ENCODE measurements at places on chromosomes 6 and 20.

DNA sequence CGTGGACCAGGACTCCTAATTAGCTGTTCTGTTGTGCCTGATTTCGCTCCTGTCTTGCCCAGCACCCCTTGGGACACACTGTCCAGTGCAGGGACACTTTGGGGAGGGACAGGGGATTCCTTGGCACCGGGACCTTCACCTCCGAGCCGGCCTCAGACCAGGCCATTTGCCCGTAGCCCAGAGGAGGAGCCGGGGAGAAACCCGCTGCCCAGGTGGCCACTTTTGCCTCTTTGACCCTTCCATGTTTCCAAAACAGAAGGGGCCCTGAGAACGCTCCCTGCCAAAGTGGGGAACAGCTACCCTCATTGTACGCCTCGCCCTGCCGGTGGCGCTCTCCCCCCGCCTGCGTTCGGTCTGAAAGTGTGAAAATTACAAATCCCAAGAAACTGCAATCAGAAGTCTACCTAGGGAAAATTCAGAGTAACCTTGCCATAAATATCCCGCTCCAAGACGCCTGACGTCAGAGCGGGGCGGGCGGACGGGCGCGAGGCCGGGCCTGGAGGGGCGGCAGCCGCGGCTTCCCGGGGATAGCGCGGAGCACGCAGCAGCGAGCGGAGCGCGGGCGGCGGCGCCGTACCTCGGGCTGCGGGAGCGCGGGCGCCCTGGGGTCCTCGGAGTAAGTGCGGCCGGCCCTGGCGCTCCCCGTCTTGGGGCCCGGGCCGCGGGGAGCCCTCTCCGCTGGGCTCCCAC is at the start of gene DAAM2:
DAAM2 (plus strand) TSS at position 527 of the 690 bp plus-strand sequence. CDS start 63,927 bp downstream, outside the sequence.
- peak; percentile 78 for DNase-seq

GRCh38 chr6:20706238-20706938 is 172.1 kb downstream of the CDKAL1 start:
- no peak for DNase-seq

GRCh38 chr6:36478051-36478526 is 35.3 kb downstream of the KCTD20 start:
- DNase-seq = no peak

DNA sequence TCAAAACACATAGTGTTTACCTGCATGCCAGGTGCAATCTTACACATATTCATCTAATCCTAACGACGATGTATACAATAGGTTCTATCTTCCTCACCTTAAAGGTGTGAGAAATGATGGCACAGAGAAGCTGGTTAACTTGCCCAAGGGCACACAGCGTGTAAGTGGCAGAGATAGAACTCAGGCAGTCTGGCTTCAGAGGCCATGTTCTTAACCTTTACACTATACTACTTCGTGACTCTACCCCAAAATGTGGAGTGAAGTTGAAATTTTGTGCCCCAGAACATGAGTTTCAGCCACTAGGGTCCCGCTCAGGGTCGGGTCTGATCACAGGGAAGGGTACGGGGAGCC is 584 bp downstream of the VPS52 start:
- peak; percentile 21 for DNase-seq

GRCh38 chr6:84399003-84399402 is 171.6 kb upstream of the CEP162 start:
- no peak for DNase-seq

GRCh38 chr6:139533573-139534471 is 159.4 kb upstream of the CITED2 start:
- peak; percentile 38 for DNase-seq

- no peak for DNase-seq
Observed at GRCh38 chr6:75997696-75998095, 74.8 kb downstream of the IMPG1 start.

- no peak for DNase-seq
Observed at GRCh38 chr6:36487698-36488097, 44.9 kb downstream of the KCTD20 start.

All from urothelium cell line (cell line).